SJCRH30 (cell line): ENCODE measurements at places on chromosomes 3 and 15.

GRCh38 chr3:144257381-144257780 lies 285.8 kb downstream of the DIPK2A start:
- no peaks in the 10 kb centered on the region for H3K27me3 ChIP-seq
- H3K4me3 ChIP-seq, result no peak overlapping the region
- no peak overlapping the region for H3K27ac ChIP-seq
- H3K36me3 ChIP-seq, result no peaks in the 10 kb centered on the region
- H3K4me1 ChIP-seq, result no peaks in the 10 kb centered on the region

GRCh38 chr3:177110386-177110785 lies 86.9 kb downstream of the TBL1XR1 start:
- H3K27ac ChIP-seq, result no peak overlapping the region
- no peak for DNase-seq
- peaks cover 6% of the 10 kb centered on the region; the same call in 1 of the 2 replicates for H3K4me1 ChIP-seq
- H3K27me3 ChIP-seq, result no peaks in the 10 kb centered on the region
- H3K36me3 ChIP-seq, result no peaks in the 10 kb centered on the region

GRCh38 chr15:42581272-42581730 lies 5.9 kb downstream of the STARD9 start:
- peaks cover 10% of the 10 kb centered on the region; the same call in 1 of the 2 replicates for H3K36me3 ChIP-seq
- H3K4me3 ChIP-seq, result no peak overlapping the region
- H3K27ac ChIP-seq, result no peak overlapping the region
- no peak for DNase-seq
- no peaks in the 10 kb centered on the region for H3K27me3 ChIP-seq
- peaks cover 23% of the 10 kb centered on the region for H3K4me1 ChIP-seq

DNA sequence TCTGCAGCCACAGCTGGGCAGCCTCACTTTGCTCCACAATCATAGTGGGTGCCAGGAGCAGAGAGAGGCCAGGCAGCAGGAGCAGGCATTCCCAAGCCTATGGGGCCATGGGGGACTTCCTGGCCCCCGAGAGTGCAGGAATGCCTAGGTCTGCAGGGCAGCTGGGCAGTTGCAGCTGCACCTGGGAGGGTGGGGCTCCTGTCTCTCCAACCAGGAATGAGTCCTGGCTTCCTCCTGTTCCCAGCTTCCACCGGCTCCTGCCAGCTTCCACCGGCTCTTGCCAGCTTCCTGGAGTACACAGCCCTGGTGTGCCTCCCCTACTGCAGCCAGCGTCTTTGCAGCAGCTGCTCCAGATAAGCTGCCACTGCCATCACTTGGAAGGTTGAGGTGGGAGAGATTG lies 86.3 kb upstream of the CDV3 start:
- no peak for DNase-seq
- H3K36me3 ChIP-seq, result no peaks in the 10 kb centered on the region
- no peak overlapping the region for H3K27ac ChIP-seq
- H3K27me3 ChIP-seq, result no peaks in the 10 kb centered on the region
- no peak overlapping the region for H3K4me3 ChIP-seq

DNA sequence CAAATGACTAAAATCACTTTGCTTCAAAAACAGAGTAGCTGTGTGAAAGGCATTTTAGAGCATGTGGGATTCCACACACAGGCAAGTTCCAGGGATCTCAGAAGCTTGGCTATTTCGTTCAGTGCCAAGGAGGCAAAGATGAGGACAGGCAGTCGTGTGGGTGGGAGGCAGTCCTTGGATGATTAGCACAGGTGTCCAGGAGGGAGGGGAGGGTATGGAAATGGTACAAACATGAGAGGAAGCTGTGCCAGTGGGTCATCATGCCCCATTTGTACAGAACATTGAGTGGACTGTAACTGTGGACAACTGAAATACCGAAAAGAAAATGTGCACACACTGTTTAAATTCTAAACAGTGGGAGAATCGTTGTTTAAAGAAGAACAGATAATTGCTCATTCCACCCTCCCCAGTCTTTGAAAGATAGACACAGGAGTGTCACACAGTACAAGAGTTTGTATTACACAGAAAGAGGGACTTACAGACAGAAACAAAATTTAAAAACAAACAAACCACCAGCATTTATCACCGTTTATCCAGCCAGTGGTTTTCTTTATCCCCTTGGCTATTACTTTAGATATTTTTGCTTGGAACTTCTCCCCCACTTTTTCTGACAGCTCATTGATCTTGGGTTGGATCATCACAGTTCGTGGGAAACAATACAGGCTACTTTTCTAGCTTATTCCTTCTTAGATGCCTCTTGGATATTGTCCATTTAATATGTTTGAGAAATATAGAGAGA lies 122.9 kb downstream of the GREM1 start:
- H3K27ac ChIP-seq, result no peak overlapping the region
- H3K27me3 ChIP-seq, result no peaks in the 10 kb centered on the region
- H3K4me1 ChIP-seq, result no peaks in the 10 kb centered on the region; the same call in 1 of the 2 replicates
- no peak for DNase-seq
- H3K36me3 ChIP-seq, result no peaks in the 10 kb centered on the region

DNA sequence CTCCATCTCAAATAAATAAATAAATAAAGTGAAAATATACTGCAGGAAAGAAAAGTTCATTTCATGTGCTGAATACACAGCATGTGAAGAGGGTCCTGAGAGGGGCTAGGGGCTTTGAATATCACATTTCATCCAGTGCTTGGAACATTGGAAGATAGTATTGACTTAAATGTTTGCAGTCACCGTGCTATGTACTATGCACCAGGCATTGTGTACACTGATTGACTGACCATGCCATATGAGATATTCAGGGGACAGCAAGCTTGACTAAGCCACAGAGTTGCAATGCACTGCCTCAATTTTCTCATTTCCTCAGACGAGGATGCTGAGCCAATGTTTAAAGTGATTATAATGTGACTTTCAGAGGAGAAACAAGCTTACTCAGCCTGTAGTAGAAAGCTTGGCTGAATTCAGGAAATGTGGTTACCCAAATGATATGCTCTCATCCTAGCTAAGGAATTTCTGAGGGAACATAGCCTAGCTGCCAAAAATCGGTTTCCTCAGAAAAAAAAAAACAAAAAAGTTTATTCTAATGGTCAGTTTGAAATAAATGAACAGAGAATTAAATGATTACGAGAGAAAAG lies 557.9 kb downstream of the FGF12 start:
- DNase-seq, result no peak
- H3K27me3 ChIP-seq, result no peaks in the 10 kb centered on the region
- no peaks in the 10 kb centered on the region for H3K36me3 ChIP-seq
- no peak overlapping the region for H3K27ac ChIP-seq
- H3K4me3 ChIP-seq, result no peak overlapping the region
- no peaks in the 10 kb centered on the region for H3K4me1 ChIP-seq
